ENCODE measurements at places on chromosomes 3 and 15. TPM values are rescaled to one million over a fixed set of nuclear protein-coding genes. Genes with fewer than 3 reads are reported as not detected.
A peak's percentile ranks its signal among the peaks of the same experiment; 100 is the strongest.

GRCh38 chr3:55880357-55880756, 393.3 kb upstream of the WNT5A start:
- DNase-seq: no peak

- peak; percentile 95 for DNase-seq
Measured at GRCh38 chr15:69394556-69395282, 19.4 kb upstream of the KIF23 start.

GRCh38 chr3:52402101-52402521, 42.8 kb downstream of the SEMA3G start:
- no peak for DNase-seq

Gene GJD2
- total RNA-seq: 0.07 TPM

Gene IQCB1
- total RNA-seq: 44.6 TPM

Gene HYAL1
- total RNA-seq: 5.4 TPM

Data from H7 (cell line).